ENCODE measurements at places on chromosomes 1 and 21.

GRCh38 chr1:109792056-109792831 is 28.5 kb upstream of the EPS8L3 start:
- DNase-seq: peak; percentile 94

GRCh38 chr21:43622796-43623195 is 36.5 kb downstream of the HSF2BP start:
- DNase-seq: no peak

DNA sequence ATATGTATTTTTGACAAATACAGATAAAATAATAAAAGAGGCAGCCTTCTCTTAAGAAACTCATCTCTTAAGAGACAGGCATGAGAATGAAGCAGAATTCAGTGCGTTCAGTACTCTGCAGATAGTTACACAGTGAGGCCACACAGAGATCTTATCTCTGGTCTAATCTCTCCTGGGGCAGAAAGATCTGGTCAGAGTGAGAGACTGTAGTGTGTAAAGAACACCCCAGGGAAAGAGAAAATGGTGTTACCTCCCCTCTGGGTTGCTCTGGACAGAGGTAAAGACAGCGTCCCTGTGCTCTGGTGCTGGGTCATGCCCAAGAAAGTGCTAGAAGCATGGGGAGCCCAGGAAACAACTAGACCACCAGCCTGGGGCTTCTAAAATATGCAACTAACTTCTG is 216.3 kb downstream of the SIPA1L2 start:
- no peak for DNase-seq

- no peak for DNase-seq
Observed at GRCh38 chr1:76075188-76075489, 593 bp downstream of the ST6GALNAC3 start.

Data from amniotic epithelial cell (primary cell).